ENCODE measurements at places on chromosomes 16 and 17.

DNA sequence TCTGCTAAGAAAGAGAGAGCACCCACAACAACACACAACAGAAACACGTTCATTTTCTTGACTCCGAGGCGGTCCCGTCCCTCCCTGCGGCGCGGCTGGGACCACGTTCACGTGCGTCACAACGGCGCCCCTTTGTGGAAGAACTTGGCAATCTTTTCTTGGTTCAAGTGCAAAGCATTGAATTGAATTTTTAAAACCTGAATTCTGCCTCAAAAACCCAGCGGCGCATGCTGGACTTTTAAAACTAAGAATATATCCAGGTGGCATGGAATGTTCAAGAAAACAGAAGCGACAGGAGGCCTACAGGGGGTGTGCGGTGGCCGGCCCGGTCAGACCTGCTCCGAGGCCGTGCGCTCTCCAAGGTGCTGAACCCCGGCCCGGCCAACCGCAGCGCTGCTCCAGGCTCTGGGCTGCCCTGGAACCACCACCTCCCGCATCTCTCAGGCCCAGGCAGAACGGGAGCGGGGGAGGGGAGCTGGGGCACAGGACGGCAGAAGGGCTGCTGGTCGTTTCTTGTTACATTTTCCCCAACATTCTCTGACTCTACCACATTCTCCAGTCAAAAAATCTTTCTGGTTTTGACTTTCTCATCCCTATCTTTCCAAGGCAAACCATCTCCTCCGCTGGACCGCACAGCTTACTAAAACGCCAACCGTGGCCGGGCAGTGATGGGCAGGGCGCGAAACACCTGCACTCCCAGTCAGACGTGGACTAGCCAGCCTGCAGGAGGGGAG, 3.4 kb upstream of the HEXD start:
- peak; percentile 71 for DNase-seq

- DNase-seq: no peak
Measured at GRCh38 chr16:13305019-13305755, 403.8 kb downstream of the SHISA9 start.

DNA sequence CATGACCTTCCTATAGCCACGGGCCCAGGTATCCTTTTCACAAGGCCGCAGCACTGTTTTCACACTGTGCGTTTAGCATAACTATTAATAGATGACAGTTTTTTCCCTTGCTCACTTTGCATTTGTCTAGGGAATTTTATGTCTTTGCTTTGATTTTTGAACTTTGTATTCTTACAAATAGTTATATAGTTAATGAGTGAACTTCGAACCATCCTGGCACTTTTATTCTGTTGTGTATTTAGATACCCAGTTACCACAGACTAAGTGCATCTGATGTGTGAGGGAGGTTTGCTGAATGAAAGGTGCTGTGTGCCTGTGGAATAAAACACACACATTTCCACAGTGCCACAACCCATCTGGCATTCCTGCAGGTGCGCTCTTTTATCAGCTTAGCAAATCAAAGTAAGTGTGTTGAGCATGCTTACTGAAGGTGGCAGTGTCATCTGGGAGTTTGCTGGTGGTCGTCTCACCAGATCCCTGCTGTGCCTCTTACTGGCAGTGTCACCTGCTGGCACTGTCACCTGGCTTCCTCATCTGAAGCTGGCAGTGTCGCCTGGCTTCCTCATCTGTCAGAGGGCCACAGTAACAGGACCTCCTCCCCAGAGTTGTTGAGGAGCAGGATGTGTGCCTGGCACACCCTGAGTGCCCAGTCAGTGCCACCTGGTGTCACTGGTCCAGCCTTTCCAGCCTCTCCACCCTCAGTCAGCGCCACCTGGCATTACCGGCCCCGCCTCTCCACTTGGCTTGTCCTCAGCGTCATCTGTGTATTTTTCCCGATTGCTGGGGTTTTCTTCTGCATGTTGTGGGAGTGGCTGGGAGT, 37.6 kb downstream of the USP10 start:
- no peak for DNase-seq

DNA sequence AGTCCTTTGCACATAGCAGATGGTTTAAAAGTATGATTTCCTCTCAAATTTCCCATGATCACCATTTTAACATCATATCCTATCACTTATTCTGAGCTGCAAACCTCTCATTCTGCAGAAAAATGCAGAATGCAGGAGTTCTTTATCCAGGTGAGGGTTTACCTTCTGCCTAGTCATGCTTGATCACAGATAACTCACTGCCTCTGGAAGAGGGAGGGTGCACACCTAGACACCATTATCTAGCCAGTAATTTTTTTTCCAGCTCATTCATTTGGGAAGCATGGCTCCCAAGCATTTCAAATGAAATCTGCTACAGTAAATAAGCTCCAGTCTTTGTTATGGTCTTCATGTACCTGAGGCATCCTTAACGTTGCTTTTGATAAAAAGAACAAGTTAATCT, 38.0 kb downstream of the RFFL start:
- DNase-seq: no peak

DNA sequence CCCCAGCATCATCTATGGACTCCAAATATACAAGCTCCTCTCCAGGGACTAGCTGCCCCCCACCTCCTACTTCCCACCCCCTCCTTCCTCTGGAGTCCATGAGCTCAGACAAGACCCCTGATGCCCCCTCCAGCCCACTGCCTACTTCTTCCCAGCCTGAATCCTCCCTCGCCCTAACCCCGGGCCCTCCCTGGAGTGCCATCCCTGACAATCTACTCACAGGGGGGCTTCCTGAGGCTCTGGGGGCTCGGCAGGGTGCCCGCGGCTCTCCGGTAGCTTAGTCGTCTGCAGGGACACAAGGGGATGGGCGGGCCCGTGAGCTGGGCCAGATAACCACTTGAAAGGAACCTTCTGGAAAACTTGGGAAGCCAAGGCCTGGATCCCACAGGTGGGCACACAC, 15.1 kb downstream of the MPP3 start:
- no peak for DNase-seq

- no peak for DNase-seq
Measured at GRCh38 chr16:62969711-62970318, 933.6 kb upstream of the CDH8 start.

- DNase-seq: no peak
Measured at GRCh38 chr17:6374271-6374691, 60.6 kb downstream of the AIPL1 start.

DNA sequence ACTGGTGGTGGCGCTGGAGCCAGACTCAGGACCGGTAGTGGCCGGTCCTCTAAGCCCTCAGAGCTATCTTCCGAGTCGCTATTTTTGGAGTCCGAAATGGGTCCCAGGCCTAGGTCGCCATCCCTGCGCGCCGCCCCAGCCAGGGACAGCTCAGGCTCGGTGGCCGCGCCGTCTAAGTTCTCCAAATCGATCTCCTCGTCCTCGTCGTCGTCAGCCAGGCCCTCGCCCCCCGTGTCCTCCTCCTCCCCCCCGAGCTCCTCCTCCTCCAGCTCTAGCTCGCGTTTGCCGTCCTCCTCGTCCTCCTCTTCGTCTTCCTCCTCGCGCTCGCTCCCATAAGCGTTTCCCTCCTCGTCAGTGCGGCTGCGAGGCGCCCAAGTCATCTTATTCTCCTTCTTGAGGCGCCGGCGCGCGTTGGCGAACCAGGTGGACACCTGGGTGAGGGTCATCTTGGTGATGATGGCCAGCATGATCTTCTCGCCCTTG, 1.6 kb downstream of the IRX3 start:
- DNase-seq: no peak

DNA sequence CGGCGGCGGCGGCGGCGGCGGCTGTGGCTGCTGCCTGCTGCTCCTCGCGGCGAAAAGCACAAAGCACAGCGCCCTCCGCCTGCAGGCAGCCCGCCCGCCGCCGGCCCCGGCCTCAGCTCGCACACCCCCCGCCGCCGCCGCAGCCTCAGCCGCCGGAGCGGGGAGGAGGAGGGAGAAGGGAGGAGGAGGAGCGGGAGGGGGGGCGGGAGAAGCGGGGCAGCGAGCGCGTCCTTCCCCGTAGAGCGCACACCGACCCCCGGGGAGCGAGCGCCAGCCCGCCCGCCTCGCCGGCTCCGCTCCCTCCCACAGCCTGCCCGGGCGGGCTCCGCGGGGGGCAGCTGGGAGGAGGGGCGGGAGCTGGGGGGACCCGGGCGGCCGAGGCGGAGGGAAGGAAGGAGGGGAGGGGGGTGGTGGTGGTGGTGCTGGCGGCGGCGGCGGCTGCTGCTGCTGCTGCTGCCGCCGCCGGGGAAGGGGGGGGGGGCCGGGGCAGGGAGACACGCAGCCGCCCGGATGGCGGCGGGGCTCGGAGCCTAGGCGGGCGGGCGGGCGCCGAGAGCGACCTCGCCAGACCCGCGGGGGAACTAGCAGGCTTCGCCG, at the start of gene UBTF:
Gene UBTF (minus strand): TSS at position 60 of the 597 bp plus-strand sequence. CDS start 1,446 bp downstream, outside the sequence.
- peak; percentile 82 for DNase-seq

- no peak for DNase-seq
Measured at GRCh38 chr17:33019161-33019890, 27.7 kb downstream of the SPACA3 start.

DNA sequence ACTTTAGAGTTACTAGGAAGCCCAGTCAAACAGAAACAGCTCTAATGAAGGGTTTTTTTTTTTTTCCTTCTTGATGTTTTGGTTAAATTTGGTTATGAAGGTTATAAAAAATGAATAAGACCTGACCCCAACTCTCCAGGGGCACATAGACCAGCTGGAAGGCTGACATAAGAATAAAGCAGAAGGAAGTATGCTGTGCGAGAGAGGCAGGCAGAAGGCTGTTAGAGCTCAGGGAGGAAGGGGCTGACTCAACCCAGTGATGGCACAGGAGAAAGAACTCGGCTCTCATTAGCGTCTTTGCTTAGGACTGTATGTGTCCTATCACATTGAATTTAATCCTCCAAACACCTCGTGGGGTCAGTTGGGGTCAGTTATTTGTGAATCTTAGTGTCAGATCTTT, 474.6 kb downstream of the PMP22 start:
- no peak for DNase-seq

DNA sequence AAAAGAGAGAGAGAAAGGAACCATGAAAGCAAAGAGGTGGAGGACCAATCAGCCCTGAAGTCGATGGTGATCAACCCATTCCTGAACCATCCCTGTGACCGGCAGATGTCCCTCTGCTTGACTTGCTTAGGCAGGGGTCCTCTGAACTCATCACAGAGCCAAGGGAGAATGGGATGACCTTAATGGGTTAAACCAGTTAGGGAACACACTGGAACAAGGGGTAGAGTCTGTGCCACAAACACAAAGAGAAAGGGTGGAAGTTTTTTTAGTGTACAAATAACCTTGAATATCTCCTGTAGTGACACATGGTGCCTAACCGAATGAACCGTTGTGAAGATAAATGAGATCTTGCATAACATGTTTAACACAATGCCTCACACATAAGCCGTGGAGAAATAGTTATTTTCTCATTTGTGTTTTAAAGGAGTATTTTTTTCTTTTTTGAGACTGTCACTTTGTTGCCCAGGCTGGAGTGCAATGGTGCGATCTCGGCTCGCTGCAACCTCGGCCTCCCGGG, 11.2 kb downstream of the NAA60 start:
- DNase-seq: no peak

- no peak for DNase-seq
Measured at GRCh38 chr16:50961952-50962351, 189.1 kb downstream of the SALL1 start.

DNA sequence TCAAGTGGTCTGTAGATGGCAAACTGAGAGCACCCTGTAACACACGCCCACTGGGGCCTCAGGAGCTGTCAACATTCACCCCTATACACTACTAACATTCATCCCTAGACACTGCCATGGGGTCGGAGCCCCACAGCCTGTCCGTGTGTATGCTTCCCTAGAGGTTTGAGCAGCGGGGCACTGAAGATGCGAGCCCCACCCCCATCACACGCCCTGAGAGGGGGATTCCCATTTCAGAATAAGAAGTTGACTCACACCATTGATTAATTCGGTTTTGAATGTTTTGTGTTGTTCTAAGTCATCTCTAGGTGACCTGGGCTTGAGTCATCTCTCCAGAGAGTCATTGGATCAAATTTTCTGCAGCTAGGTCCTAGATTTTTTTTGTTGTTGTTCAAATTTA, 37.3 kb upstream of the MMD start:
- no peak for DNase-seq

DNA sequence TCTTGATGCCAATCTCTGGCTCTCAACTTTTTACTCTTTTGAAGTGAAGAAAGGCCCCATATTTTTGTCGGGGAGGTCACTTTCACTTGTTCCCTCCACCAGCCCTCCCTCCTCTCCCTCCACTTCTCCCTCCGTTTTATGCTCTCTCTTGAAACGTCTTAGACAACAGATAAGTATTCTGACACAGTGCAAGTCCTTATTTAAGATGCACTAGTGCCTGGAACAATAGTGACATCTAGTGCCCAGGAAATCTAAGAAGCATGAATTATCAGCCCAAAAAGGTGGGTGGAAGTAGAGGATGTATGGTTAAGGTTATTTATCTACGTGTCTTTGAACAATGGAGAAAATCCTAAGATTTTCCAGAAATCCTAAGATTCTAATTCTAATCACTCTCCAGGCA, 17.9 kb downstream of the PSME3IP1 start:
- no peak for DNase-seq

- DNase-seq: peak; percentile 8
Measured at GRCh38 chr17:10875430-10875851, 37.6 kb upstream of the PIRT start.

GRCh38 chr17:15006421-15007128, 258.6 kb downstream of the PMP22 start:
- DNase-seq: no peak

DNA sequence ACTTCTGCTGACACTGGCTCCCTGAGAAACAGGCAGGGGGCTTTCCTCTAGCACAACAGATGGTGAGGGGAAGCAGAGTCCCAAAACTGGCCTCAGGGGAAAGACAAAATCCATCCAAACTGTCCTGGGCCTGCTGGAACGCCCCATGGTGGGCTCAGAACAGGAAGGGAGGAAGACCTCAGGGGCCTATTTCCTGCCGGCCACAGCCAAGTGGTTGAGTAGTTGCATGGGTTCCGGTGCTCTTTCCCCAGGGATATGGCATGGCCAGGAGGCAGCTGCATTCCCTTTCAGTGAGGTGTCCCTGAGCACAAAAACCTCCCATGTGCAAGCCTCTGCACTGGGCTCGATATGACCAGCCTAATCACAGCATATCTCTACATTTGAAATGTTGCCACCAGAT, 303.0 kb upstream of the IRX5 start:
- no peak for DNase-seq

DNA sequence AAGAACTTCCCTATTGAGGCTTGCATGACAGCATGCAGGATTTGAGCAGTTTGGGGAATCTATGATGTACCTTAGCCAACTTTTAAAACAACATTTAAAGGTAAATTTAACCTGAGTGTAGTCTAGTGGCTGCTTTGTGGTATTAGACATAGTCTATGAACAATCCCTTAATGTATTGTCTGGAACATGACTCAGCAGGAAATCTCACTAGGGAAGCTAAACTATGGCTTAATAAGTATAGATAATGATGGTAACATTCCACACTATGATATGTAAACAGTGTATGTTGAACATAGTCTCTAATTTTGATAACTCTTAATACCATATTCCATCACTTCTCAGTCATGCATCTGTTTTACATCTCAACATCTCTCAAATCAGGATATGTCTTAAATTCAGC, 52.1 kb upstream of the SLC12A3 start:
- no peak for DNase-seq

DNA sequence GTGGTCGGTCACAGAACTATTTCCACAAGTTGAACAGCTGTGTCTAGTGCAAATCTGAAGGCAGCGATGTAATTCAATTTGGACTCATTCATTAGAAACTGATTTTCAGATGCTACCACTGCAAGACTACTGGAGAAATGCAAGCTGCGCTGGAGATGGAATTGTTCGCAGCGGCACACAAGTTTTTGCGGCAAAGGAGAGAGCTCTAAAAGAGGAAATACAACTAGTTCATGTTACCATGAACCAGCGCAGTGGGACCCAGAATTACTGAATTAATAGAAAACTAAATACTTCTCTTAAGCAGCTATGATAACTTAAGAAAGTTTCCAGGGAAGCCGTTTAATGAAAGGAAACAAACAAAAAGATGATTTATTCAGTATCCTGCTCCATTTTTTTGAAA, 1.9 kb downstream of the CREBBP start:
- DNase-seq: no peak
